ENCODE measurements at places on chromosomes 5 and 9. TPM values are rescaled to one million over a fixed set of nuclear protein-coding genes. Genes with fewer than 3 reads are reported as not detected.

Gene SLCO6A1
- total RNA-seq: not detected

Gene PDE6A
- total RNA-seq: not detected

Gene PCDHGA2
- 2.6 TPM for total RNA-seq

Gene PCDHGA11
- 17.5 TPM for total RNA-seq

Gene STKLD1
- total RNA-seq: 0.06 TPM

Gene SGCD
- total RNA-seq: 0.05 TPM

Gene LCN6
- total RNA-seq: not detected

Gene SPARC
- 3,575 TPM for total RNA-seq

Gene FGF10
- total RNA-seq: not detected

Gene ANXA6
- 329 TPM for total RNA-seq

Gene TAF11L5
- not detected for total RNA-seq

Gene TAF11L10
- not detected for total RNA-seq

Measured in glomerular endothelial cell (primary cell).